GM10248 (cell line): ENCODE measurements at places on chromosomes 2 and 18.

- DNase-seq: no peak
Measured at GRCh38 chr18:49569724-49570123, 7.9 kb downstream of the LIPG start.

- DNase-seq: peak; percentile 52
Measured at GRCh38 chr2:239339726-239340601, 60.9 kb downstream of the HDAC4 start.

GRCh38 chr18:5961097-5961827 is 65.9 kb upstream of the TMEM200C start:
- no peak for DNase-seq

DNA sequence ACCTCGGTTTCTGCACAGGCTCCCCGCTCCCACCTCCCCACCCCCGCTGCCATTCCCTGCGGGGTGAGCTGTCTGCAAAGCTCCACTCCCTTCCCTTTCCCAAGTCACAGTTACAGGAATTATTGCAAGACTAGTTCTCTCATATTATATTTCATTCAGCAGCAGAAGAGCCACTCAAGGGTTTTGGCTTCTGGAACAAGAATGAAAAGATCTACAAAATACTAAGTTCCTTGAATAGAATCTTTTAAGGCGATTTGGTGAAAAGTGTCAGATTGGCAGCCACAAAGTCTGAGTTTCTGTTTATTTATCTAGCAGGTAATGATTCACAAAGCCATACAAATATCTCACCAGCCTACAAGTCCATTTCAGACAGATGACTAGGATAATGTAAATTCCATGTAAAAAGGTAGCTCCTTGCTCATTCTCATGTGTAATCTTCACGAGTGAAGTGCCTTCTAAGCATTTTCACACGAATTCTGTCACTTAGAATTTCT is 221.9 kb upstream of the RBBP8 start:
- no peak for DNase-seq

- no peak for DNase-seq
Measured at GRCh38 chr2:162196638-162197037, 44.6 kb upstream of the GCG start.

- DNase-seq: no peak
Measured at GRCh38 chr2:17579605-17580318, 39.3 kb downstream of the VSNL1 start.

DNA sequence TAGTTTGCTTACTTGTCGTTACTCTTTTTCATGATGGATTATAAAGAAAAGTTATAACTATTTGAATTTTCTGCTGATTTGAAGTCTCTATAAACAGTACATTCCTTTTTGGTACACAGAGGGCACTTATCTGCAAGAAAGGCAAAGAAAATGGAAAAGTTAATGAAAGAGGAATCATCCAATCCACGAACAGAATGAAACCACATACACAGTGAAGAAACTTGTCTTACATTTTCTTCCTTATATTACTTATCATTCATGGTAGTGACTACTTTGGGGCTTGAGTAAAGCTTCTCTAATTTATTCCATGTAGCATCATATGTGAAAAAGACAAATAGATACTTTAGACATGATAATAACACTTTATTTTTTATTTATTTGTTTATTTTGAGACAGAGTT is 14.8 kb upstream of the ACTR3 start:
- no peak for DNase-seq

DNA sequence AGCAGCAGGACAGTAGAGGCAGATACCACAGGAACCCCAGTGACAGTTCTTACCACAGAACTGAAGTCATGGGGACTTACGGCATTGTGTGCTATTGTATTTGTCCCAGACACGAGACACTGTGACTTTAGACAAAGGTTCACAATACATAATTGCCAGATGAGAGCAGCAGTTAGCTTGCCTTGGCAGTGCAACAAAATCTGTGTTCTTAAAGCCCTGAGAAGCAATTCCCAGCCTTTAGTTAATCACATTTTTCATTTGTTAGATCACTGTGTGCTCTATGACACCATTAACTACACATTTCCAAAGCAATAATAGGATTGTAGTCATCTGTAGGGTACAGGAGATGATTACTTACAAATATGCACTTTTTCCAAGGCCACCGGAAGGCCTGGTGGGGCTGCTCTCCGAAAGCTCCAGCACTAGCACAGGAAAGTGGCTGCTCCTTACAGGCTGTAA is 97.5 kb upstream of the LDLRAD4 start:
- DNase-seq: no peak

DNA sequence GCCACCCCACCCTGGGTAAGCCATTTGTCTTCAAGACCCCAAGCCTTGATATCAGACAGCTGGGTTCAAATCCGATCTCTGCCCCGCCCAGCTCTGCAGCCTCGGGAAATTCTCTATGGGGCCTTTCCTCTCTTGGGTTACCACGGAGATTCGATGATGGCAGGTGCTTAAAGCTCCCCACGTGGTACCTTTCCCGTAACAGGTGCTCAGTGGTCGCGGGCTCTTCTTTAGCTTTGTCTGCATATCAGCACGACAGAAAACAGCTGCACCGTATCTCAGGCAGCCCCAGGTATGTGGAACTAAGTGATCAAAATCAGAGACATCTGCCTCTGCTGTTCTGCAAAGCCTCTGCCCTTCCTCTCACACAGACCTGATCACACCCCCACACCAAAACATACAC is 37.4 kb downstream of the TTC32 start:
- no peak for DNase-seq

DNA sequence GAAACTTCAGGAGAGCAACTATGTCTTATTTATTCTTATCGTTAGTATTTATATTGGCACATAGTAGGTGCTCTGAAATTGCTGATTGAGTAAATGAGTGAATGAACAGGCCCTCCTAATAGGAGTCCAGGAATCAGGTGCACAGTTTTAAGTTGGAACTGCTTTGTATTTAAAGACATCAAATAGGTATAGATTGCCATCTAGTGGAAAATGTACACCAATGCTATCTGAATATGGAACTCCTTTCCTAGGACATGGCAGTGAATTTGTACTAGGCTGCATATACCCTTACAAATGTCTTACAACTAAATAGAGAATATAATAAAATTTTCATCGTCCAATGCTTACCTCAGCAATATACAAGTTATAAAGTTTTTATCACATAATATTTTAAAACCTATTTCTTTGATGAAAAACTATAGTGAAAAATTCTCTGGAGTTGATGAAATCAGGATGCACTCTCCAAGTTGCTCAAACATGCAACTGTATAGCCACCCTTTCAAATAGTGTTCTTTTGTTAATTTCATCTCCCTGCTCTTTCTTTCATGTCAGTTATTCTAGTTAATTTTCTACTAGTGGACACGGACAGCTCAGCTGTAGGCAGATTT is 318.9 kb upstream of the SYT4 start:
- DNase-seq: peak; percentile 40

- peak; percentile 82 for DNase-seq
Measured at GRCh38 chr2:10378189-10378588, 69.9 kb downstream of the ODC1 start.

- no peak for DNase-seq
Measured at GRCh38 chr2:25614711-25615110, 58.7 kb downstream of the DTNB start.

- DNase-seq: no peak
Measured at GRCh38 chr2:85033388-85033787, 62.4 kb downstream of the KCMF1 start.
